ENCODE measurements at places on chromosomes 4 and X. TPM values are rescaled to one million over a fixed set of nuclear protein-coding genes. Genes with fewer than 3 reads are reported as not detected.

The GAB1 gene
- 106 TPM for total RNA-seq

DNA sequence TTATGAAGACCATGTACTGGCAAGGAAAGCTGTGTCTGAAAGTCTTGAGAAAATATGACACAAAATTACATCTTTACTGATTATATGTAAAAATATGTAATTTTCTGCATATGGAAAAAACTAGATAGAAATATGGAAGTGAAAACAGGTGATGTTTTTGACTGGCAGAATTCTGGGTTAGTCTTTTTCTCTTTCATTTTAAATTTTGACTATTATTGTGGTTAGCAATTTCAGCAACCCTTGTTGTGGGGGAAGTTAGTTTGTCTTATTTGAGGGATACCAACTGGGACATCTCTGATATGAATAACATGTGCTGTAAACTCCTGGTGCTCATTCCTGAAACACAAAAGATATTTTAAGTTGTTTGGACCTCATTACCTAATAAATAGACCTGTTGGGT lies 49.9 kb upstream of the CPEB2 start:
- DNase-seq: no peak

GRCh38 chrX:115017455-115017854 lies at the start of gene IL13RA2:
Gene IL13RA2, minus strand, starts transcription at chrX:115017616. Its CDS starts 347 bp downstream, at chrX:115017269.
- no peak for DNase-seq

DNA sequence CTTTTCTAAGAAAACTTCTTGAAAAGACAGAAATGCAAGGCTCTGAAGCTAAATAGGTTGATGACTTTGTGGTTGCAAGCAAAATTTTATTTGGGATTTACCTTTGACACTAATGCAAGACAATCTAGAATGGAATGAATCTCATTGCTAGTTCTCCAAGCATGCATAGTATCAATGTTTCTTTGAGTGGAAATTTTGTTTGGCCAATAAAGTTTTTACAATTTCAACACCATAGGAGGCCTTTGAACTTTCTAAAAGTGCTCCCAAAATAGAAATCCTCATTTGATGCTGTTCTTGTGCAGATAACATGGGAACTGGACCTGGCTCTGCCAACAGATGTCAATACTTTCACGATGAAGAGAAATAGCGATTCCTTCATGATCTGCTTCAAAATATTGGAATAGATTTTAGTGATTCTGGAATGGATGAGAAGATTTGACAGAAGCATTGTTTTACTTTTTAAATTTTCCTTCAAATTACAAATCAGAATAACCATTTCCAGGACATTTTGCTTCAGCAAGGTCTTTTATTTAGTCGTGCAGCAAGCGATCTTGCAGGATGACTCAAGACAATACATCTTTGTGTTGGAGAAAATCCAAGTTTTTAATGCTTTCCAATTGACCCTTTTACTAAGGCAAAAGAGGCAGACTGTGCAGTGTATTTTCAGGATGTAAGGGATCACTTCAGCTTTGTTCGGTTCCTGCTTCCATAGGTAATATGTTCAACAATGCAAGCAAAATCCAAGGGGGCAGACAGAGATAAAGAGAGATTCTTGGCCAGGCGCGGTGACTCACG lies 51.7 kb upstream of the OTUD4 start:
- no peak for DNase-seq

Measured in OCI-LY7 (cell line).